ENCODE measurements at places on chromosomes 7 and 10.

GRCh38 chr7:78634093-78634492 is 819.4 kb downstream of the MAGI2 start:
- no peak for DNase-seq

DNA sequence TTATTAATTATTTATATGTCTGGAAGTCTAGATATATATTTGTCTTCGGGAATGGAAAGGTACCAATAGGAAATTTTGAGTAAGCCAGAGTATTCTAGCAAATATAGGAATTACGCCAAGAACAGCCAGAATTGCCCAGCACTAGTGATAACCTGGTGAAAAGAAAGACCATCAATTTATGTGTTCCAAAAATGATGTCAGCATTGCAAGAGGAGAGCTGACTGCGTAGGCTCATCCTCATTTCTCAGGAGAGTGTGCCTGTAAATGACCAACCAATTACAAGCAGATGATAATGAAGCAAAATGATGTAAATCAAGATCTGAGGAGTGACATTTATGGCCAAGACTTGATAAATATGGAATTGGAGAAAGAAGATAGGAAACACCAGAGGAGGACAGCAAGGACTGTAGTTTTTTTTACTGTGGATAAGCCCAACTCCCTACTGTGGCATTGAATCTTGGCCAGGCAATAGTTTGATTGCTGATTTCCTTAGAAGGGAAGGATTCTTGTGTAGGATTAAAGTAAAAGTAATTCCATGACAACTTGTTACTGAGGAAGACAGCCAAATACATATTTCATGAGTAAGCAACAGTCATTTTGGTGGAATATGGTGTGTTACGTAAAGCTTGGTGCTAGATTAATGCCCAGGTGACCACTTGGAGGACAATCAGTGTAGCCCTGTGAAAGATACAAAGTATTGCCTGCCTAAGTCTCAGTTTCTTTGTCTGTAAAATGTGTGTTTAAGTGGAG is 590.8 kb downstream of the AUTS2 start:
- DNase-seq, result no peak

DNA sequence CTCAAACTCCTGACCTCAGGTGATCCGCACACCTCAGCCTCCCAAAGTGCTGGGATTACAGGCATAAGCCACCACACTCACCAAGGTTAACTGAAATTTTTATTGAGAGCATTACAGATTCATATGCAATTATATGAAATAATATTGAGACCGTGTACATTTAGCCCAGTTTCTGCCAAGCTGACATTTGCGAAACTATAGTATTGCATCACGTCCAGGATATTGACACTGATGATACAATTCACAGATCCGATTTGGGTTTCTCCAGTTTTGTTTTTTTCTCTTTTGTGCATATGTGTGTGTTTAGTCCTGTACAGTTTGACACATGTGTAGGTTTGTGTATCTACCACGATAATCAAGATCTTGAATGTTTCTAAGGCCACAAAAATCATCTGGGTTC is 627.9 kb upstream of the FOXK1 start:
- no peak for DNase-seq

DNA sequence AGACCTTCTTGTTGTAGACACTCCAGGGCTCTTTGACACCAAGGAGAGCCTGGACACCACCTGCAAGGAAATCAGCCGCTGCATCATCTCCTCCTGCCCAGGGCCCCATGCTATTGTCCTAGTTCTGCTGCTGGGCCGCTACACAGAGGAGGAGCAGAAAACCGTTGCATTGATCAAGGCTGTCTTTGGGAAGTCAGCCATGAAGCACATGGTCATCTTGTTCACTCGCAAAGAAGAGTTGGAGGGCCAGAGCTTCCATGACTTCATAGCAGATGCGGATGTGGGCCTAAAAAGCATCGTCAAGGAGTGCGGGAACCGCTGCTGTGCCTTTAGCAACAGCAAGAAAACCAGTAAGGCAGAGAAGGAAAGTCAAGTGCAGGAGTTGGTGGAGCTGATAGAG is 5.5 kb downstream of the GIMAP7 start:
- no peak for DNase-seq

DNA sequence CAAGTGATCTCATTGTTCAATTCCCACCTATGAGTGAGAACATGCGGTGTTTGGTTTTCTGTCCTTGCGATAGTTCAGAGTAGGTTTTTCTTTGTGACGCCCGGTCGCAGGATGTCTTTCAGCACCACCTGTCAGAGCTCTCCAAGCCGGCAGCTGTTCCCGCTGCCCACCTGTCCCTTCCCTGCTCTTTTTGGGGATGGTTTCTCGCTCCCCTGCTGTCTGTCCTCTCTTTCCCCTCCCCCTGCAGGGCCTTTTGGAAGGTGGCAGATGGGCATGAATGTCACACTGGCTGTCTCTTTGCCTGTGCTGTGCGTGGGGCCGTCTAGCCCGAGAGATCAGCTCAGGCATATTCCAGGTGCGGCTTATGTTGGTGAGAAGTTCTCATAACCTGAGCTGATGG is 137.0 kb downstream of the GRK5 start:
- DNase-seq, result no peak

GRCh38 chr10:48361176-48361575 is 54.7 kb downstream of the MAPK8 start:
- no peak for DNase-seq

DNA sequence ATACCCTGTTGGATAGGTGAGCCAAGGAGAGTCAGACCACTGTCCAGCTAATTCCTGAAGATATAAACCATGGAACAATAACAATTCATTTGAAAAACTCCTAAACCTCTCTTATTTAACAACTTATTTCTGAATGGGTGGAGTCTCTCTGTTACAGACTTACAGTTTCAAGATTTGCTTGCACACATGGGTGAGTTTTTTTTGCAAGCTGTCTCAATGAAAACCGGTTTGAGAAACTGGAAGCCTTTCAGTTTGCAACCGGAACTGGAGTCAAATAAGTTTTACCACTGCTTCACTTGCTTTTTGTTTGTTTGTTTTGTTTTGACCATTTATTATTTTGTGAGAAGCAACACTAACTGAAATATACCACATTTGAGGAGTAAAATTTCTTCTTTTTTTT is 243.8 kb downstream of the MTERF1 start:
- DNase-seq, result no peak

DNA sequence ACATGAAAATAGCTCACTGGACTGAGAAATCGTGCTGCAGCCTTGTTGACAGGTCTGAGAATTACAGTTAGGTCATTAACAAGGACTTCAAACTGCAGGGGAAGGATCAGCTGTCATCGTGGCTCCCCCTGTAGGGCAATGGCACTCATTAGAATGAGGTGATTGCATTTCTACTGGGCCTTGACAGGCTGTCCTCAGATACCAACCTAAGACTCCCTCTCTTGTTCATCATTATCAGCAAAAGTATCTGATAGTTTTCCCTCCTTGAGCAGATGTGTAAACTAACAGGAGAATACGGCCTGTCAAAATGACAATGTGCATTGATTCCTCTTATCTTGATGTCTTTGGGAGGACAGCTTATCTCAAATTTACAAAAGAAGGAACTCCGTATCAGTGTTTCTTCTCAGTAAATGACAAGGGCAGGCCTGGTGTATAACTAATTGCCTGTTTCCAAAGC is 648.5 kb upstream of the LRRN3 start:
- DNase-seq, result no peak

DNA sequence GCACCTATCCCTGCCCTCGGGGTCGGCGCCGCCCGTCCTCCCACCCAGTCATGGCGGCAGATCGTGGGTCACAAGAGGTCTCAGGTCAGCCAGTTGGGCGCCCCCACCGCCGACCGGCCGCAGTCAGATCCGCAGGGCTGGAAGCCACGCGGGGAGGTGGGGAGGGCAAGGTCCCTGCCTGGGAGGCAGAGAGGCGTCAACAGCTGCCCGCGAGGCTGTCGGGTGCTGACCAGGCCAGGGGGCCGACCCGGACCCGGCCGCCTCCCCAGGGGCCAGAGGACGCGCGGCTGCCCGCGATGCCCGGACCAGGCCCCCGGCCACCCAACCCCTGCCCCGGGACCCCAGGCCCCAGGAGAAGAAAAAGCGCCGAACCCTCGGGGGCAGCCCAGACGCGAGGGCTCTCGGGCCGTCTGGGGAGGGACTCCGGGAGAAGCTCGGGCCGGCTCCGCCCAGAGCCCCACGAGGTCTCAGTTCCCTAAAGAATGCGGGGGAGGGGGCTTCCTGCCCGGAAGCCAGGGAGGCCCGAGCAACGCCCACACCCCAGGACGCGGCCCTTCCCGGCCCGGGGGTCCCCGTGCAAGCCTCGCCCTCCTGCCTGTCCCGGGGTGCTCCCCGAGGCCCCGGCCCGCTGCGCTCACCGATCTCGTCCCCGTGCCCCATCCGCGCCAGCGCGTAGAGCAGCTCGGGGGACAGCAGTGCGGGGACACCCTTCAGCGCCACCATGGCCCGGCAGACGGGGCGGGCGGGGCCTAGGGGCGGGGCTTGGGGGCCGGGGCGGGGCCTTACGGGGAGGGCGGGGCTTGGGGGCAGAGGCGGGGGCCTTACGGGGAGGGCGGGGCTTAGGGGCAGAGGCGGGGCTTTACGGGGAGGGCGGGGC is at the start of gene FUOM:
TSS of gene FUOM (minus strand) at position 735 of the 877 bp plus-strand sequence. CDS start at position 723, 12 bp downstream.
- DNase-seq, result peak; percentile 55

DNA sequence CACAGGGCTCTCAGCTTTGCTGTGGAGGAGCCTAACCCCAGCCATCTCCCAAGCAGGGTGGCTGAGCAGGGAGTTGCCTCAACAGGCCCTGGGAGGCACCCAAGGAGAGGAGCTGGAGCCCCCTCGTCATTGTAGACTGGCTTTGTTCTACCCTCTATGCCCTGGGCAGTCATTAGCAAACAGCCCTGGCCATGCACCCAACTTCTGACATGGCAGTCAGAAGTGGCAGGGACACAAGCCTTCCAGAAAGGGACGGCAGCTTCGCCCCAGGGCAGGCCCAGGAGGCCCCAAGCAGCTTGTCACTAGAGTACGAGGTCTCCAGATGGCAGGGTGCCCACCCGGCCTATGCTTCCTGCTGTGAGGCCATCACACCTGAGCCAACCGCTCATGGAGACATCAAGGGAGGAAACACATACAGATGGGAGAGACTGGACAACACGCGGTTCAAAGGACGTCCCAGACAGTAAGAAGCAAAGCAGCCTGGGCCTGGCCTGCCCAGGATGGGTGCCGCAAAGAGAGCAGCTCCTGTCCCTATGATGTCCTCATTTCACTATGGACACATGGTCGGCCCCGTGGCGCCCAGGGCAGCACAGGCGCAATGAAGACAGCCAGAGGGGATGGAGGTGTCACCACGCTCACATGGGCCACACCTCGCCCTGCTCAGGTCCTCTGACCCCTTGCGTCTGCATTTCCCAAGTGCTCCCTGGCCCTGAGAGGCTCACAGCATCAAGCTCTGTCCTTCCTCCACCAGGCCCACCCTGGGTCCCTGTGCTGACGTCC is 190.9 kb upstream of the CXCL12 start:
- DNase-seq, result no peak

- DNase-seq, result no peak
Measured at GRCh38 chr10:119203006-119203405, 4.4 kb upstream of the GRK5 start.

- no peak for DNase-seq
Measured at GRCh38 chr7:11648101-11648500, 183.9 kb downstream of the THSD7A start.

- no peak for DNase-seq
Measured at GRCh38 chr10:71067098-71067740, 145.2 kb upstream of the UNC5B start.

GRCh38 chr7:134513169-134513752 is 14.1 kb upstream of the AKR1B10 start:
- DNase-seq, result no peak

GRCh38 chr10:123402656-123403055 is 248.5 kb downstream of the BUB3 start:
- no peak for DNase-seq

DNA sequence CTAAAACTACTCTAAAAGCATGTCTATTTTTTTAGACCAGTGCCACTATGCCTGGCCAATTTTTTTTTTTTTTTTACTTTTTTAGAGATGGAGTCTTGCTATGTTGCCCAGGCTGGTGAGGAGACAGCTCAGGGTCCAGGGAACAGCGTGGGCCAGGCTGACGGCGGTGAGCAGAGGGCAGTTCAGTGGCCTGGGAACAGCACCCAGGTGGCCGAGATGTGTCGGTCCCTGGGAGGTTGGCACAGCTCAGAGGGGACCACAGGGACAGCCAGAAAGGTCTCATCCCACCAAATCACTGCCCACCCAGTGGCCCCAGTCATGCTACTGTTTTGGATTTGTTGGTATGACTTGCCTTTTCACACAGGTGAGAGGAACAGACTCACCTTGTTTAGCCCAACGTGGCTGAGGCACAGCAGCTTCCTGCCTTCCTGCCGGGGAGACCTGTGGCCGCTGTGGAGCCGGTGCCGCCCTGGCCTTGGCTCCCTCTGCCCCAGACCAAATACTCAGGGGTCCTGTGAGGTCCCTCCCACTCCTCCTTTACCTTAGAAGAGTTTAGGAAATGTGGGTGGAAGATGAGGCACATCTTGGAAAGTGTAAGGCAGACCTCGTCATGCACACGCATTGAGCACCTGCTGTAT is 109.6 kb downstream of the PTPRE start:
- no peak for DNase-seq

- DNase-seq, result no peak
Measured at GRCh38 chr10:108902619-108903285, 1020.6 kb downstream of the XPNPEP1 start.

GRCh38 chr7:69599286-69599954 is 1.1 kb downstream of the AUTS2 start:
- no peak for DNase-seq

DNA sequence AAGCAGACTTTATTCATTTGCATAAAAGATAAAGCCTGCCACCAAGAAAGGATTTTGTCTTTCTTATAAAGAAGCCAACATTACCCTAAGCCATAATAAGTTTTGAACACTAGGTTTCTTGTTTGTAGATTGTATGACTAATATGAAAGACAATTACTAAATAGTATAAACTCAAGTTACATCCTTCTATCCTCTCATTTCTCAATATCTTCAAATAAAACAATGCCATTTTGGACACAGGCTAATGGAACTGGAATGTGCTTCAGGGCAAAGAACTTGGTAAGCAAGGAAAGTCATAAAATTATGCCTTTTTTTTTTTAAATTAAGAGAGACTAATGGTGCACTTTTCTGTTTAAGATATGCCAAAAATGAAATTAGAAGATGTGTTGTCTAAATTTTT is 137.7 kb downstream of the DKK1 start:
- DNase-seq, result no peak

- DNase-seq, result no peak
Measured at GRCh38 chr10:79399223-79399831, 46.1 kb downstream of the ZCCHC24 start.

GRCh38 chr7:7201578-7202374 is 19.4 kb downstream of the C1GALT1 start:
- DNase-seq, result peak; percentile 16

Measured in activated T-helper 1 cell treated with Interleukin-2 at 50 U/mL for 16 hours (primary cell).